H4 (cell line): ENCODE measurements at places on chromosomes 7 and 10. TPM values are rescaled to one million over a fixed set of nuclear protein-coding genes. Genes with fewer than 3 reads are reported as not detected.

Gene ZC3HAV1L
- 0.29 and 2.4 TPM in 2 replicates for total RNA-seq

Gene VKORC1L1
- 13.1 and 16.9 TPM in 2 replicates for total RNA-seq

Gene TSPAN15
- total RNA-seq = not detected in 2 replicates

Gene INA
- not detected in 2 replicates for total RNA-seq

Gene FXYD4
- total RNA-seq = not detected in 2 replicates

Gene CRTAC1
- total RNA-seq = 0.17 TPM in 1 of 2 replicates, not detected in the other

Gene TES
- total RNA-seq = 36.4 and 59.0 TPM in 2 replicates

Gene PON1
- not detected in 2 replicates for total RNA-seq
